ENCODE measurements at places on chromosomes 16 and 17.

DNA sequence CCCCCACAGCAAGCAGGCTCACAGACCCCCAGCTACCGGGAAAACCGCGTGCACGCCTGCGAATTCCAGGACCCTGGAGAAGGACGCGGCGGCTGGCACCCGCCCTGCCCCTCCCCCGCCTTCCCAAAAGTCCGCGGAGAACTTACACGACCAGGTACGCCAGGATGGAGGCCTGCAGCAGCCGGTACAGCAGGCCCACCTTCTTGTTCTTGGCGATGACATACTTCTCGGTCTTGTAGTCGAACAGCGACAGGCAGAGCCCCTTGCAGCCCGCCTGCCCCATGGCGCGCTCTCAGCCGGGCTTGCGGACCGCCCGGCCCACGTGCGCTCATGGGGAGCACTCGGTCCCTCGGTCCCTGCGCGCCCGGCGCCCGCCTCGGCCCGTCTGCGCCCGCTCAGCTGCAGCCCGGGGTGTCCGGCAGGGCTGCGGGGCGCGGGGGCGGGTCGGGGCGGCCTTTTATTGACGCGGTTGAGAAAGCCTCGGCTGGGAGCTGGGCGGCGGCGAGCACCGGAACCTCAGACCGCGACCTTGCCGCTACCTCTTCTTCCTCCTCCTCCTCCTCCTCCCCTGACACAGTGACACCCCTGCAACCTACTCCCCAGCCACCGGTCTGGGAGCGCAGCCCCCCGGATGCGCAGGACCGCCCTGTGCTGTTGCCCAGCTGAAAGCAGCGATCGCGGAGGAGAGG lies at the start of gene P2RX5:
Gene P2RX5 (minus strand): TSS at position 433 of the 689 bp plus-strand sequence. CDS start 150 bp downstream, at position 283.
- no peak for DNase-seq

GRCh38 chr17:75821552-75821951 lies 22.7 kb downstream of the UNC13D start:
- DNase-seq: no peak

GRCh38 chr16:65989861-65990604 lies 376.5 kb upstream of the CDH5 start:
- no peak for DNase-seq

DNA sequence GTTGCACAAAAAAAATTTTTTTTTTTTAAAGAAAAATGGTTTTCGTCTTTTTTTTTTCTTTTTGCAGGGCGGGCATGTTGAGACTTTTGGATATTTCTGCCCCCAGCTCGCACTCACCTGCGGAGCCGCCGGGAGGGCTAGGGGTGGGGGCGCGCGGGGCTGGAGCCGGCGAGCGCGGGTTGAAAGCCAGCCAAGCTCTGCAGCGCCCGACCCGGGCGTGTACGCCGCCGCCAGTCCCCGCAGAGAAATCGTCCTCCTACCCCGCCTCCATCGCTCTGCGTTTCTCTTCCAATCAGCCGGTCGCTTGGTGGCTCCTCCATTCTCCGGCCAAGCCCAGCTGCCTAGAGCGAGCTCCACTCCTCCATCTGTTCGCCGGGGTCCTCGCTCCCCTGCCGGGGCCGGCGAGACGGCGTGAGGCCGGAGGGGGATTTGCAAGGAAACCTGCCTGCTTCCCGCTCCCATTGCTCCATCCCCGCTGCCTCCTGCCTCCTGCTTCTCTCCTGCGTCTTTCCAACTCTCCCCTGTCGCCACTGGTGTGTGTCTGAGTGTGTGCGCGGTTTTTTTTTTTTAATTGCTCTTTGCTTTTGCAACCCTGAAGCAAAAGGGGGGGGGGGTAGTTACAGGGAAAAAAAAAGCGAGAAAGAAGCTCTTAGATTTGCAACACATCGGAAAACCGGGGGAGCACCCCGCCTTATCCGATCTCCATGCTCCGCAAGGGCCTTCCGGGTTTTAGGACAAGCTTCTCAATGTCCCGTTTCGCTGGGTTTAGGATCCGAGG lies 1.8 kb upstream of the UBTF start:
- DNase-seq: peak; percentile 52

DNA sequence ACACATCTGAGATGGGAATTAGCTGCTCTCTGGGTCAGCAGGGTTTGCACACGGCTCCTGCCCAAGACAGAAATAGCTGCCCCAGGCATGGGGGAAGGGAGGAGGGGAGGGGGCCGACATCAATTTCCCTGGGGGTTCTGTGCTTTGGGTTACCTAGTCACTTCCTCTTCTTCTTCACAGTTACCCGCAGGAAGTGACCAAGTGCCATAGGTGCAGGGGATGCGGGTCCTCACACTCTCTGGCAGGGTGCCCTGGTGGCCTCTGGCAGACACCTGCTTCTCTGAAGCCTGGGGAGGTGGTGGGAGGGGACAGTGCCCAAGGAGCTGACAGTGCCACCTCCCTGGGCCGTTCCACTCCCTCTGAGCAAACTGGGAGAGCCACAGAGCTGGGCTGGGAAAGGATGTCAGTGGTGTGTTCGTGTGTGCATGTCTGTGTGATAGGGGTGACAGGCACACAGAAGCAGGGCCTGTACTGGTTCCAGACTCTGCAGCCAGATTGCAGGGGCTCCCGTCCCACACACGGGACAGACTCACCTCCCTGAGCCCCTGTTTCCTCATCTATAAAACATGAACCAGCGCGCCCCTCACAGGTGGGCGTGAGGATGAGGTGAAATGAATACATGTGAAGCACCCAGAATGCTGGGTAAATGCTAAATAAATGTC lies 18.2 kb downstream of the SCN4A start:
- no peak for DNase-seq

GRCh38 chr17:4150096-4150495 lies 7.1 kb downstream of the CYB5D2 start:
- no peak for DNase-seq

DNA sequence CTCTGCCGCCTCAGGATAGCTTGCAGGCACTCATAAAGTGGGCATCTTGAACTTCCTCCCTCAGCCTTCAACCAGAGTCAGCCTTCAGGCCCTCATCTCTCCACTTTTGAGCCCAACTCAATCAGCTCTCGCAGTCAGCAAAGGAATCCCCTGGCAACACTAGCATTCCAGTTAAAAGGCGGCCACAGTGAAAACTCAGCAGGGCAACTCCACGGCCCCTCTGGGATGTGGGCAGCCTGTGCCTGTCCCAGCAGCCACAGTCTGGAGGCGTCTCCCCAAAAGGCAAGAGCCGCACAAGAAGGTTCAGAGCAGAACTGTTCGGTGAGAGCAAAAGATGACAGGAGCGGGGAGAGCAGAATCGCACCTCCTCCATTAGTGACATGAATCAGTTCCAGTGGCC lies 9.0 kb downstream of the TMEM11 start:
- DNase-seq: no peak

- DNase-seq: no peak
These were observed 4.2 kb downstream of the CDK3 start for GRCh38 chr17:76004750-76005262.

- DNase-seq: no peak
These were observed 951 bp downstream of the RPL19 start for GRCh38 chr17:39200957-39201510.

DNA sequence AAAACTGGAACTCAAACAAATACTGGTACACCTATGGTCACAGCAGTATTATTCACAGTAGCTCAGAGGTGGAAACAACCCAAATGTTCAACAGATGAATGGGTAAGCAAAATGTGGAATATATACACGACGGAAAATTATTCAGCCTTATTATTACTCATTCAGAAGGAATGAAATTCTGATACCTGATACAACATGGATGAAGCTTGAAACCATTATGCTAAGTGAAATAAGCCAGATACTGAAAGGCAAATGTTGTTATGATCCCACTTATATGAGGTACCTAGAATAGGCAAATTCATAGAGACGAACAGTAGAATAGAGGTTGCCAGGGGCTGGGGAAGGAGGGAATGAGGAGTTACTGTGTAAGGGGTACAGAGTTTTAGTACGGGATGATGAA lies 27.1 kb upstream of the MYLK3 start:
- DNase-seq: no peak

GRCh38 chr16:84931107-84931494 lies 80.2 kb downstream of the ZDHHC7 start:
- DNase-seq: no peak

DNA sequence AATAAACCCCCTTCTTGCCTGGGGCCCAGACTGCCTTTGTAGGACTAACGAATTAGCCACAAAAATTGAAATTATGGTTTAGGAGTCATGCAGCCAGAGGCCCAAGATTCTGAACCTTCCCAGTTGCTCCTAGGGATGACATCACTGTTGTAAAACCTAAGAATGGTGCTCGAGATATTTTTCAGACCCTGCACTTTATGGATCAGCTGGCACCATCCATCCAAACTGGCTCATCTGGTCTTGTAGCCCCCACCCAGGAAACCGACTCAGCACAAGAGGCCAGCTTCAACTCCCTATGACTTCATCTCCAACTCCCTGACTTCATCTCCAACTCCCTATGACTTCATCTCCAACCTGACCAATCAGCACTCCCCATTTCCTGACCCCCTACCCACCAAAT lies 10.9 kb upstream of the EVPL start:
- no peak for DNase-seq

GRCh38 chr17:17028059-17028877 lies 14.0 kb upstream of the MPRIP start:
- no peak for DNase-seq

- DNase-seq: peak; percentile 6
These were observed 58.8 kb downstream of the CLEC19A start for GRCh38 chr16:19344224-19344801.

GRCh38 chr16:89349947-89350633 lies 132.6 kb downstream of the ZNF778 start:
- DNase-seq: no peak

DNA sequence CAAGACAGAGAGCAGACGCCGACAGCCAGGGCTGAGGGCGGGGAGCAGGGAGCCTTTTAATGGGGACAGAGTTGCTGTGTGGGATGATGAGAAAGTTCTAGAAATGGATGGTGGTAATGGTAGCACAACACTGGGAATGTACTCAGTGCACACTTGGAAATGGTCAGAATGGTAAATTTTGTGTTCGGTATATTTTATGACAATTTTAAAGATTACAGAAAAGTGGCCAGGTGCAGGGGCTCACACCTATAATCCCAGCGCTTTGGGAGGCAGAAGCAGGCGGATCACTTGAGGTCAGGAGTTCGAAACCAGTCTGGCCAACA lies 243.2 kb upstream of the CIBAR2 start:
- DNase-seq: no peak

- DNase-seq: no peak
These were observed 15.1 kb upstream of the ZFHX3 start for GRCh38 chr16:73062743-73063733.

DNA sequence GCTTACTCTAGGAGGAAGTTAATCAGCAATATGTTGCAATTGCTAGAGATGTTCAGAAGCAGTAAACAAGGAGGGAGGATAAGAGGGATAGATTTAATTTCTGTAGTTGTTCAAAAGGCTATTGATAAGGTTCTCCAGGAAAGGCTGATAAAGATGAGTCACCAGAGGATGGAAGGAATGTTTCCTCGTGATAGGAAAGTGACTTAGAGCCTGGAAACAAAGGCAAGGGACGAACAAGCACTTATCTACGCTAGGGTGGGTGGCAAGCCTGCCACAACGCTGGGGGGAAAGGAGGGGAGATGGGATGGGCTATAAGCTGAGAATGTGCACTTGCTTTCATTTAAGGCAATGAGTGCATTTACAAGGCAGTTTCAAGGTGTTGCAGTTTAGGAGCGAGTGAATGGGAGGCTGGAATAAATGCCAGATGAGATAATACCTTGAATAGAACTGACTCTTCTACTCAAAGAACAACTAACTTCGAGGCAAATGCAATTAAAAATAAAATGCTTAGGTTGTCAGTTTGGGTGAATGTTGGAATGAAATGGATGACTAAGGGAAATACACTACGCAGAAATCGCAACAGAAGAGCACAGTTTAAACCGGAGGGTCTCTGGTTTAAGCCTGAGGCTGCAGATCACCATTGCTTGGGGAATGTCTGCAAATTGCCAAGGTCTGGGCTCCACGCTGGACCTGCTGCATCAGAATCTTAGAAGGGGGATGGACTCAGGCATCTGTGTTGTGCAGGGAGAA lies 76.0 kb upstream of the RBBP6 start:
- no peak for DNase-seq

DNA sequence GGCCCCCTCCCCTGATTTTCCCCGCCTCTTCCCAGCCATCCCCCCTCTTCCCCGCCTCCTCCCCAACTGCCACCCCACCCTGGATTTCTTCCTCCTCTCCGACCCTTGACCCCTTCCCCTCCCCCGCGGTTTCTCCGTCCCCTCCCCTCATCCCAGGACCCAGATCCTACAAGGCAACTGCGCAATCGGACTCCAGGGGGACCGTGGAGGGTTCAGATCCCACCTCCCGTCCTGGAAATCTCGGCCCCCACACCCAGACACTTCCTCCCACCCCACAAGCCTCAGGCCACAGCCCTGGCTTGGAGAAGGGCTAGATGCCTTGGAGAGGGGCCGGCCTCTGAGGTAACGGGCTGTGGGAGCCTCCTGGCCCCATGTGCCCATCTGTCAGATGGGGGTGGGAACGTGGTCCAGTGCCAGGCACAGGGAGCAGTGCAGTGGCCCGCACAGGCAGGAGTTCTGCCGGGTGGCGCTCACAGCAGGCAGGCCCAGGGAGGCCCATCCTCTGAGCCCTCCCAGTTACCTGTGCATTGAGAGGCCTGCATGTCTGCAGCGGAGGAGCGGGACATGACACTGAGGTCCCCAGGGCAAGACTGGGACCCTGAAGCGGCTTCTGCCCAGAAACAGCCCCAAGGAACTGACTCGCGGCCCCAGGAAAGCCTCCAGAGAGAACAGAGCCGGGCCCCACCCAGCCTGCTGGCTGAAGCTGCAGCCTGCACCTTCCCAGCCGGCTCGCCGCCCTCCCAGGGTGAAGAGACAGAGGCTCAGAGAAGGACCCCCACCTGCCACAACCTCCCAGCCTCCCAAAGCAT lies 16.7 kb downstream of the ZNF423 start:
- no peak for DNase-seq

DNA sequence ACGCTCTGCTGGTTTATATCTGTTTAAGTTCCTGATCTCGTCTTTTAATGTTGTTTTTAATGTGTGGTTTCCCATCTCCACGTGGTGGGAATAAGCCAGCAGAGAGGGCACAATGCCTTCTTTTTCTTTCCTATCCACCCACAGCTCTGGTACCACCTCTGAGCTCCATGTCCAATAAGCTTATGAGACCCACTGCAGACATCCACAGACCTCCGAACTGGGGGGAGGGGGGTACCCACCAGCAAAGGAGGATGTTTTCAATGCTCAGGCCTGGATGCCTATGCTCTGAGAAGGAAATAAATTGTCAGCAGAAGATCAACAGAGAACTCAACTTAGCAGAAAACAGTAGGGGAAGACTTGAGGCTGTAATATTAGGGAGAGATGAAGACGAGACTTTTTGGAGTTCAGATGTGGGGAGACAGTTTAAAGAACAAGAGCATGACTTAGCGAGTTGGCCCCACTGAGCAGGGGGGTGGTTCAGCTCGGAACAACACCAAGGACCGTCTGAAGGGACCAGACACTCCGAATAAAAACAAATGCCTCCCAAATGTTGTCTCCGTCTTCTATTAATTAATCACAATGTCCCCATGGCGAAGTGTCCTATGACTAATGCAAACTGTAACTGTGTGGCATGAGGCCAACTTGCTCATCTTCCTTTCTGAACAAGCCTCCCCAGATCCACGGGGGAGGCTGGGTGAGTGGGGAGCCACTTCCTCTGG lies 62.7 kb downstream of the GAS7 start:
- no peak for DNase-seq
